ENCODE measurements at places on chromosomes 11 and 22.

GRCh38 chr11:17531636-17532113 is 12.5 kb downstream of the USH1C start:
- DNase-seq = no peak

GRCh38 chr11:27466363-27466762 is 6.2 kb downstream of the LGR4 start:
- DNase-seq = no peak

DNA sequence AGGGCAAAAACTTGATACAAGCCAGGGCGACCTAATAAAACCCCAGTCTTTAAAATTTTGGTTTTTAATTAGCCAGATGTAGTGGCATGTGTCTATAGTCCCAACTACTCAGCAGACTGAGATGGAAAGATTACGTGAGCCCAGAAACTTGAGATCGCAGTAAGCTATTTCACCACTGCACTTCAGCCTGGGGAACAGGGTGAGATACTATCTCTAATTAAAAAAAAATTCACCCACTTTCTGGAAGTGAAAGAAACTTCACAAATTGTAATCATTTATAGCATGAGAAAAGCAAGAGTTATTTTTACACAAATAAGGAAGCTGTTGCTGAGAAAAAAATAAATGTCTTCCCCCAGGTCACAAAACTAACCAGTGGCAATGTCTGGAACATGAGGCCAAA is 882 bp upstream of the GLYATL2 start:
- no peak for DNase-seq

GRCh38 chr11:126132319-126132718 is 69.7 kb upstream of the CDON start:
- no peak for DNase-seq

- DNase-seq = no peak
Observed at GRCh38 chr11:74725701-74726100, 5.5 kb downstream of the CHRDL2 start.

DNA sequence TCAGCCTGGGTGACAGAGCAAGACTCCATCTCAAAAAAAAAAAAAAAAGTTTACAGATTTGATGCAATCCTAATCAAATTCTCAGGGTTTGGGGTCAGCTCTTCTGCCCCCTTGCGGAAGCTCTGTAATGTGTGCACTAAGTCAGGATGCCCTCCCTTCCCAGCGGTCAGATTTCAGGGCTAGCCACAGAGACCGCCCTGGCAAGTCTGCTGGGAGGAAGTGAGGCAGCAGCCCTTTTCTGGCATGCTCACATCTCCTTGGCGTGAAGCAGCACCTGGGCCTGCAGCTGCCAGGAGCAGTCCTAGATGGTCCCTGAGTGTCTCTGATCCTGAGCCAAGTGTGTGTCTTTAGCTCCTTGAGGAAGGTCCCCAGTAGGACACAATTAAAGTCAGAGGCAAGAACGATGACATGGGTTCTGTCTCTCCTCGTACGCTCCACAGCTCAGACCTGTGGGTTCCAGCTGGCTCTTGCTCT is 10.9 kb upstream of the APOBEC3C start:
- DNase-seq = peak; percentile 74

GRCh38 chr11:33044285-33044756 is 4.9 kb downstream of the TCP11L1 start:
- no peak for DNase-seq
